Adrenal gland (tissue), 19 donors: ENCODE measurements at places on chromosomes 11 and 22. TPM values are rescaled to one million over a fixed set of nuclear protein-coding genes. Genes with fewer than 3 reads are reported as not detected.

- no peaks in the 10 kb centered on the region for H3K27me3 ChIP-seq
- no peaks in the 10 kb centered on the region for H3K36me3 ChIP-seq
- H3K4me1 ChIP-seq: no peaks in the 10 kb centered on the region
- no peak overlapping the region for H3K4me3 ChIP-seq
- DNase-seq: no peak
Measured at GRCh38 chr11:93389737-93390136, 59.2 kb downstream of the DEUP1 start.

GRCh38 chr22:21764038-21764804, 28.6 kb upstream of the YPEL1 start:
- H3K4me3 ChIP-seq: no peak overlapping the region
- H3K27ac ChIP-seq: no peak overlapping the region
- DNase-seq: no peak
- no peaks in the 10 kb centered on the region for H3K27me3 ChIP-seq
- H3K36me3 ChIP-seq: peaks cover 74% of the 10 kb centered on the region

- H3K27me3 ChIP-seq: no peaks in the 10 kb centered on the region
- no peaks in the 10 kb centered on the region for H3K4me1 ChIP-seq
- no peak for DNase-seq
- H3K4me3 ChIP-seq: no peak overlapping the region
- H3K36me3 ChIP-seq: no peaks in the 10 kb centered on the region
Measured at GRCh38 chr11:126853732-126854131, 146.8 kb downstream of the KIRREL3 start.

The APOA5 gene
- total RNA-seq: not detected

The TMEM191C gene
- not detected for total RNA-seq

GRCh38 chr11:126396965-126397364, 41.5 kb downstream of the ST3GAL4 start:
- H3K4me1 ChIP-seq: peaks cover 35% of the 10 kb centered on the region
- no peak for DNase-seq
- H3K27ac ChIP-seq: no peak overlapping the region
- H3K27me3 ChIP-seq: no peaks in the 10 kb centered on the region
